ENCODE measurements at places on chromosomes 11 and 22.

- DNase-seq: no peak
Observed at GRCh38 chr11:124839128-124839971, 25.9 kb upstream of the ROBO3 start.

DNA sequence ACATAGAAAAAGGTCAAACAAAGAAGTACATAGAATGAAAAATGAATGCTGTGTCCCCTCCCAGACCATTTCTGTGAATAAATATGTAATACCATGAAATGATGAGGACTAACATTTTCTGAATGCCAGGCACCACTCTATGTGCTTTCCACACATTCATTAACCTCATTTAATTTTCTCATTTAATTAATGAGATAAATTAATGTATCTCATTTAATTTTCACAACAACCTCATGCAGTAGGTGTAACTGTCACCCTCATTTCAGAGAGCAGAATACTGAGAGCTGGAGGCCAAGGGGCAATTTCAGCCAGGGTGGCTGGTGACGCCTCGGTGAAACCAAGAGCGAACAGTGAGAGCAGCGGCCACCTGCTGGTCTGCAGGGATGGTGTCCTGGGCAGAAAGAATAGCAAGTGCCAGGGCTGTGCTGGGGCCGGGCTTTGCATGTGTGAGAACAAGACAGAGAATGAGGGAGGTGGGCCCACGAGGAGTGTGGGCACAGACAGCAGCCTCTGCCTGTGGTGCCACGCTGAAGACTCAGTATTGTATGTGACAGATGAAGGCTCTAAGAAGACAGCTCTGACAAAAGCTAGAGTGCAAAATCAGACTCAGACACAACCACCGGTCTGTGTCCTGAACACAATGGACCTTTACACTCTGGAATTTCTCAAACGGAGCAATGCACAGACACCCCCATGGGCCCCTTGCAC, 1.8 kb upstream of the SERPIND1 start:
- no peak for DNase-seq

GRCh38 chr11:22703040-22703439, 36.6 kb downstream of the GAS2 start:
- peak; percentile 49 for DNase-seq

GRCh38 chr11:130798280-130798679, 118.0 kb downstream of the SNX19 start:
- DNase-seq: no peak

DNA sequence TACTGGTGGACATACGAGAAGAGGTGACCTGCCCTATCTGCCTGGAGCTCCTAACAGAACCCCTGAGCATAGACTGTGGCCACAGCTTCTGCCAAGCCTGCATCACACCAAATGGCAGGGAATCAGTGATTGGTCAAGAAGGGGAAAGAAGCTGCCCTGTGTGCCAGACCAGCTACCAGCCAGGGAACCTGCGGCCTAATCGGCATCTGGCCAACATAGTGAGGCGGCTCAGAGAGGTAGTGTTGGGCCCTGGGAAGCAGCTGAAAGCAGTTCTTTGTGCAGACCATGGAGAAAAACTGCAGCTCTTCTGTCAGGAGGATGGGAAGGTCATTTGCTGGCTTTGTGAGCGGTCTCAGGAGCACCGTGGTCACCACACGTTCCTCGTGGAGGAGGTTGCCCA, 6.9 kb downstream of the TRIM6 start:
- no peak for DNase-seq

GRCh38 chr11:28939381-28939780, 831.2 kb downstream of the METTL15 start:
- no peak for DNase-seq
